ENCODE measurements at places on chromosomes 1 and 21.

DNA sequence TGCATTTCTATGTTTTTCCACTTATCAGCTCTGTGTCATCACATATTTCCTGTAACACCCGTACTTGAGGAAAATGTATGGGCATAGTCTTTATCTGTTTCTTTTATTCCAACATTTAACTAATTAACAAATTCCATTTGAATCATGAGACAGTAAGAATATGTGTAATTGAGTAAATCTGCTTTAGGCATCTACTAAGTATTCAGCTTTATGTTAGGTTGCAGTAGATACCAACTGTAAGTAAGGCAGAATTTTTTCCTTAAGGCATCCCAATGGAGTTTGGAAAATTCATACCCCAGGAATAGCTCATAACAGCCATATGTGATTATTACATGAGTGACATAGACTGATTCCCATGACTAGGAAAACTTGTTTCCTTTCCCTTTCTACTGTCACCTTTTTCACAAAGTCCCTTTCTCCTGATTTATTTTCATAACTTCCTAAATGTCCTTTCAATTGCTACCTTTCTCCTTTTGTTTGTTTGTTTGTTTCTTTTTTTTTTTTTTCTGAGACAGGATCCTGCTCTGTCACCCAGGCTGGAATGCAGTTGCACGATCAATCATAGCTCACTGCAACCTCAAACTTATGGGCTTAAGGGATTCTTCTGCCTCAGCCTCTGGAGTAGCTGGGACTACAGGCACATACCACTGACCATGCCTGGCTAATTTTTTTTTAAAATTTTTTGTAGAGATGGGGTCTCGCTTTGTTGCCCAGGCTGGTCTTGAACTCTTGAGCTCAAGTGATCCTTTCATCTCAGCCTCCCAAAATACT, 59.8 kb upstream of the CACYBP start:
- no peak for DNase-seq

- no peak for DNase-seq
Measured at GRCh38 chr1:20354610-20355009, 63.9 kb downstream of the VWA5B1 start.

DNA sequence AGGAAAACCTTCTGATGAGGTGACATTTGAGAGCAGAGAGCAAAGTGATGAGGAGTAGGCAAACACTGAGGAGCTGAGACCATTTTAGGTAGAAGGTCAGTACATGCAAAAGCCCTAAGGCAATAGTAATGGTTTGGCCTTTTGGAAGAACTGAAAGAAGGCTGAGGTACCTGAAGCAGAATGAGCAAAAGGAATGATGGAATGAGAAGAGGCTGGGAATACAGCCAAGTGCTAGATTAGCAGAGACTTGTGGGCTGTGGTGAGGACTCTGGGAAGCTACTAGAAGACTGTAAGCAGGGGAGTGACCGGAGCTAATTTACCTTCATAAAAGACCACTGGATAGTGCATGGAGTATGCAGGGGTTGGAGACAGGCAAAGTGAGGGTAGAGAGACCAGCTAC, 77.9 kb downstream of the GFI1 start:
- DNase-seq: no peak

DNA sequence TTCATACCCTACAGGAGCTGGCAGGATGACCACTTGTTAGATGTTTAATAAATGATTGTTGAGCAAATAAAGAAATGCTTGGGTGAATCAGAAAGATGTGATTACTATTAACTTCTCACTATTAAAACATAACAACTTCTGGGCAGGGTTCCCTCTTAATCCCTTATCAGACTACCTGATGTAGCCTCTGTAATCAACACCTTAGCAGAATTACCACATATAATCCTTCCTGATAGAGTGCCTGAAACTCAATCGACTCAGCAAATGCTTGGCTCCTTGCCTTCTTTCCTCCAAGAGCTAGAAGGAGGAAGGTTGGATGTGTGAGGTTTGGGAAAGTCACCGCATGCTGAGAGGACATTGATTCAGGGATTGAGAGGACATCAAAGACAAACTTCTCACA, 34.8 kb upstream of the DSCAM start:
- no peak for DNase-seq

DNA sequence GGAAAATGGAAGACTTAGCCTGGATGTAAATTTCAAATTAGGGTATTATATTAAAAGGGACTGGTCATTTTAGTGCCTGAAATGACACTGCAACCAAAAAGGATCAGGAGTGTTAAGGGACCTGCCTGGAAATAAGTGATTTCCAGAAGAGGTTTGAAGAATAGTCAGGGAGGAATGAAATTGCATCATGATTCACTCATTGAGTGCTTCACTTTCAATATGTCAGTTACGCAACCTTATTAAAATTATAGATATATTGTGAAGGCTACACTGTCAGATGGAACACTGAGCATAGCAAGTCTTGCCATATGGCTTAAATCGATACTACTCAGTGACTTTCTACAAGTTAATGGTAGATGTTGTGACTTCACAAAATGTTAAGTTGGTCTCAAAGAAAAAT, 275.2 kb upstream of the DPYD start:
- DNase-seq: no peak

DNA sequence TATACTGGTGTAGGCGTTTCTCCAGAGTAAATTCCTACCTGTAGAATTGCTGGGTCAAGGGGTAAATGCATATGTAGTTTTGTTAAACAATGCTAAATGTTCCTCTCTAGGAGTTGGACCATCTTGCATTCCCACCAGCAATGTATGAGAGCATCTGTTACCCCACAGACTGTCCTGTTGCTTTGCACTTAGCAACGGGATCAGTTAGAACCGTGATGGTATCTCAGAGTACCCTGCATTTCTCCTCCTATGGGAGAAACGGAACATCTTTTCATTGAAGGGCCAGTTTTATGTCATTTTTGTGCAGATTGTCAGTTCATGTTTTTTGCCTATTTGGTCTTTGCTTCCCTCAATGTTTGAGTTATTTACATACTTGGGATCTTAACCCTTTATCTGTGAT, 18.0 kb upstream of the RIPPLY3 start:
- DNase-seq: no peak

DNA sequence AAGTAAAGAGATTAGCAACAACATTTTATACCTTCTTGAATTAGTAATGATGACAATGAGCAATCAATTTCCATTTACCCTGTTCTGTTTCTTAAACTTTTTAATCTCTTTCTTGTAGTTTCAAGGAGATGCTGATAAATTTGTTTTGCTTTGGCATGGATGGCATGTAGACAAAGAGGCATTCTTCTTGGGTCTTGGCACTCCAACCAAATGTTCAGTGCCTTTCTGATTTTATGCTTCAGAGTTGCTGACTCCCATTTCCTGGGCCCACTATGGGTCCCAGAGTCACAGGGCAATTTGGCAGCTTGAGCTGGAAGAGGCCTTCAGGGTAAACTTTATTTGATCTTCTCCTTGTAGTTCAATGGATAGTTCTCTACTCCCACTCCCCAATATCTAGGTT, 42.1 kb upstream of the OSBPL9 start:
- DNase-seq: no peak

GRCh38 chr1:228009828-228010775, 3.3 kb downstream of the WNT3A start:
- no peak for DNase-seq

- DNase-seq: no peak
Measured at GRCh38 chr21:15138490-15138889, 73.7 kb upstream of the NRIP1 start.

GRCh38 chr1:1004780-1005697, 5.1 kb upstream of the HES4 start:
- no peak for DNase-seq

- no peak for DNase-seq
Measured at GRCh38 chr21:45060089-45060488, 14.3 kb upstream of the ADARB1 start.

GRCh38 chr1:83086346-83086745, 912.6 kb downstream of the TTLL7 start:
- DNase-seq: no peak

- DNase-seq: no peak
Measured at GRCh38 chr1:165753934-165754333, 14.7 kb downstream of the TMCO1 start.

DNA sequence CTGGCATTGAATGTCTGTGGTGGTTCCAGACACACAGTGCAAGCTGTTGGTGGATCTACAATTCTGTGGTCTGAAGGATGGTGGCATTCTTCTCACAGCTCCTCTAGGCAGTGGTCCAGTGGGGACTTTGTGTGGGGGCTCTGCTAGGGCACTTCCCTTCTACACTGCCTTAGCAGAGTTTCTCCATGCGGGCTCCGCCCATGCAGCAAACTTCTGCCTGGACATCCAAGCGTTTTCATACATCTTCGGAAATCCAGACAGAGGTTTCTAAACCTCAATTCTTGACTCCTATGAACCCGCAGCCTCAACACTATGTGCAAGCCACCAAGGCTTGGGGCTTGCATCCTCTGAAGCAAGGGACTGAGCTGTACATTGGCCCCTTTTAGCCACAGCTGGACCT, 43.0 kb downstream of the RGS18 start:
- DNase-seq: no peak

DNA sequence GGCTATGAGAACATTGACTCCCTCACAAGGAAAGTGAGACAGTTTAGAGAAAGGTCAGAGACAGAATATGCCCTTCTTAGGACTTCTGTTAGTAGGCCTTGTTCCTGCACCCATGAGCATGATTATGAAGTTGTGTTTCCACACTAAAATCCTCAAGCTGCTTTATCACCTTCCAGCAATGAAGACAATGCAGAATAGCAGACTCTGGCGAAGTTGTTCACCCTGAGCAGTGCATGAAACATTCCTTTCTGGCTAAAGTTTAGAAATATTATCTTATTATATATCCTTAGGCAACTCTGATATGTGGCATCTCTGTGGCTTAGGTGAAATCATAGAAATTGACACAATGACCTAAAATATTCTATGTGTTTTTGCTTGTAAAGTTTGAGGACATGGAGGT, 13.9 kb upstream of the OR2G2 start:
- DNase-seq: no peak

- no peak for DNase-seq
Measured at GRCh38 chr1:32676945-32677344, 25.6 kb downstream of the SYNC start.

DNA sequence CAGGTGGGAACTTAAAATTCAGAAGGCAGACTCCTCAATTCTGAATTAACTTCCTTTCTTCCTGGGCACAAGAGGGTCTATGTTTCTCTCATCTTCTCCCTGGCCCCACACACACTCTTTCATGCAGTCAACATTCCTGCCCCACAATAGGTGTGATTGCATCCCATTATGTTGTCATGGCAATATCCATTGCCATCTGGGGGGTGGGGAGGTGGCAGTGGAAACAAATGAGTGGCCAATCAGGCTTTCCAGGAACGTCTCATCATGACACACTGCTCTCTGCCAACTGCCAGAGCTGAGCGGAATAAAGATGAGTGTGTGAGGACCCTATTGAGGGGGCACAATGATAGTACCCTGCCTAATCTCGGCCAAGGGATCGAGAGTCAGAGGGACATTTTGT, 80.4 kb downstream of the KCND3 start:
- DNase-seq: no peak
